Stimulated activated CD8-positive, alpha-beta memory T cell treated with anti-CD3 and anti-CD28 coated beads, Interleukin-15, amount 100 ng/mL, for 1 hour (primary cell): ENCODE measurements at places on chromosomes 3 and 15.

DNA sequence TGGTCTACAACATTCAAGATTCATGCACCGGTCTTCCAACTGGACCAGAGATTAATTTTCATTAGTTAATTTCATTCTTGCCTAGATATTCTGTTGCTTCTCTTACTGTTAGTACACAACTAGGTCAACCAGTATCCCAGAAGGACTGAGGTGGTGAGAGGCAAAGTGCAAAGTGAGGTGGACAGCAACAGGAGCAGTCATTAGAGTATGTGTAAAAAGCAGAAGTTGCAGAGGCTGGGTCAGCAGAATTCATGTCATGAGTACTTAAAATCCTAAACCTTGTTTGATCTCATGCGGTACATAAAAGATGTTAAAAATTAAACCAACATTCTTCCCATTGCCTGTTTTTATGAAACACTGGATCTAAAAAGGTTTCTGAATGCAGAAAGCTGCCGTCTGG, 46.7 kb downstream of the PARP14 start:
- no peak for DNase-seq

- DNase-seq: no peak
These were observed 7.9 kb upstream of the UBXN7 start for GRCh38 chr3:196440041-196440537.

GRCh38 chr3:6281662-6282061, 579.3 kb upstream of the GRM7 start:
- DNase-seq: no peak

DNA sequence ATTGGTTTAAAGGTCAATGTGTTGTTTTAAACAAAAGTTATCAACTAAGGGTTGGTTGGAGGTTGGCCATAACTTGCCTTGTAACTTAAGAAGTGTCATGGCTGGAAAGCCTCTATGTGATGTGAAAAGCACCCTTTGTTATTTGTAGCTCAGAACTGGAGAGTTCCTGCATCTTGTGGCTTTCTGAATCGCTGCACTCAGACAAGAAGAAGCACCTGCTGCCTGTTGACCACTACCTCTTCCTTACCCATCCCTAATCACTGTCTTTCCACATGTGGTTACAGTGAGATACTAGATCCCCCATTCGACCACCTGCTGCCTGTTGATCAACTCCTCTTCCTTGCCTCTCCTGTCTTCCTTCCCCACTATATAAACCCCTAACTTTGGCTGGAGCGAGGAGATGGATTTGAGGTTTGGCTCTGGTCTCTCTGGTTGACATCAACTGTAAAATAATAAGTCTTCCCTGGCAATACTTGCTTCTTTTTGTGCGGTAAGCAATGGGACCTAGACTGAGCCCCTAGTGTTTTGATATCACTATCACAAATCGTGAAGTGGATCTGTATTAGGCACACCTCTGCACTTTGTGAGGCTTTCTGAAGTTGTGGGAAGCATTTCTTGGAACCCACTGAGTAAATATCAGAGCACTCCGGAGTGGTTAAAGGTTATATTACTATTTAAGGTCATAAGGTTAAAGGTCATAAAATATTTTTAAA, 13.8 kb downstream of the RPL39L start:
- DNase-seq: no peak

GRCh38 chr15:70141376-70142071, 43.8 kb upstream of the TLE3 start:
- no peak for DNase-seq

- DNase-seq: no peak
These were observed 12.1 kb downstream of the TMPRSS7 start for GRCh38 chr3:112046599-112046998.

DNA sequence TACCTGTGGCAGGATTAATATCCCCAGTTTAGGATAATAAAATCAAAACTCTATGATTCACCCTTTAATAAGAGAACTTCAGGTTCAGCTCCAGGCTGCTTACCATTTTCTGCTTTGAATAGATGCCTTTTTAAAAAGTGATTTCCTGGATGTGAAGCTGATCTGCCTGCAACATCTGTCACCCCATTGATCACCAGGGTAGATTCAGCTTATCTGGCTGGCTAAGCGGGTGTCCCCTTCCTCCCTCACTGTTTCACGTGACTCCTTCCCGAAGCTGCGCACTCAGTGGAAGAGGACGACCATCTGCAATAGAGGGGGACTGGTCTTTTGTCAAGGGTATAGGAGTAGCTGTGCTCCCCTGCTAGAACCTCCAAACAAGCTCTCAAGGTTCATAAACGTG, 128.1 kb downstream of the IL1RAP start:
- DNase-seq: no peak
